ENCODE measurements at places on chromosomes 1 and 21. TPM values are rescaled to one million over a fixed set of nuclear protein-coding genes. Genes with fewer than 3 reads are reported as not detected.
A peak's percentile ranks its signal among the peaks of the same experiment; 100 is the strongest.

DNA sequence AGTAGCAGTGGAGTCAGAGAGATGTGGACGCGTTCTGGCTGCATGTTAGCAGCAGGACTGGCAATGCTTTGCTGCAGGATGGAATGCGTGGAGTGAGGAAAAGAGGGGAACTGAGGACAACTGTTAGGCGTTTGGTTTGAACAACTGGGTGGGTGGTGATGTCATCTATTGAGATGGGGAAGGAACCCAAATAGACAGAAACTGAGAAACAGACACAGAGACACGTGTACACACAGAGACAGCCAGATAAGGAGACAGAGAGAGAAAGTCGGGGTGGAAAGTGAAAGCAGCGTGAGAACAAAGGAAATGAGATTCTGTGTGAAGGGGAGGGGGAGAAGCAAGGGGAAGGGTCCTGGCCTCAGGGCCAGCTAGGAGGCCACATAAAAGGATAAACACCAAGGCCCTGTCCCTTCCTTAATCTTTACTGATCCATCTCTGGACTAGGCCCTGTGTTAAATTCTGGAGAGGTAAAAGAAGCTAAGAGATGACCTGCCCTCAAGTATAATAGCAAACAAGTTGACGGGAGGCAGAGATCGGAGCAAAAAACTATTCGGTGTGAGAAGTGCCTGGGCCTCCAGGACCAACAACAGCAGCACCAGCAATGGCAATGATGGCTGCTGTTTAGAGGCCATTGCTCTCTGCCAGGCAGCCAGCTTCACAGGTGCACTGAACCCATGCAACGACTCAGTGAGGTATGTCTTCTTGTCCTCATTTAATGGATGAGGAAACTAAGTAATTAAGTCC is 31.6 kb downstream of the VWA5B1 start:
- no peak for DNase-seq

DNA sequence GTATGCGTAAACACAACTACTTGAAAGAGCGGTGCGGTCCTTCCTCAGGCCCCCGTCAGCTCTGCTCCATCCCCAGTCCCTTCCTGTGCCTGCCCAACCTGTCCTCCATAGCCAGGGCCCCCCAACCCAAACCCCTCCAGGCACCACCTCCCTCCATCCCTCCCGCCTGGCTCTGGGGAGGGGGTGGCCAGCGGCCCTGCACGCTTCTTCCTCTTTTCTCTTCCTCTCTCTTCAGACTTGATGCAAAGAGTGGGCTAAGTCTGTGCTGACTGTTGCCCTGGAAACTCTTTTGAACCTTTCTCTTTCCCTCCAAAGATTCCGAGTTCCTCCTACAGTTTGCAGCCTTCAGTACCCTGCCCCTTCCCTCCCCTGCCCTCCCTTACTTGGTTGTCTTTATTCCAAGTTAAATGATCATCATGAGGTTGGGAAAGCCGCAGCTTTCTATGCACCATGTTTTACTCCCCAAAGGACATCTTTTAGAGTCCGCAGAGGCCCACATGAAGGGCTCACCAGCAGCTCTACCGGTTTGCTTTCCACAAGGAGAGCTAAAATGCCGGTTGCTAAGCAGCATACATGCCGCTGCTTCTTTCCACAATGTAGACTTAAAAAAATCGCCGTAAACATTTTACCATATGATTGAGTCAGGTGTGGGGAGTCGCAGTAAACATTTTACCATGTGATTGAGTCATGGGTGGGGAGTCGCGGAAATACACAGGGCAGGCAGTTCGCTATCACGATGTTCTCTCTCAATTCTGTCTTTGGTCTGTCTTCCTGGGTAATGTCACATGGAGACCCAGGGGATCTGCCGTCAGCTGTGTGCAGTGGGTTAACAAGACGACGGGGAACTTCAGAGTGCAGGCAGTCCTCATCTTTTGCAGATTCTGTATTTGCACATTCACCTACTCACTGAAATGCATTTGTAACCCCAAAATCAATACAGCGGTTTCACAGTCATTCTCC is 525.3 kb downstream of the KIF26B start:
- DNase-seq: no peak

DNA sequence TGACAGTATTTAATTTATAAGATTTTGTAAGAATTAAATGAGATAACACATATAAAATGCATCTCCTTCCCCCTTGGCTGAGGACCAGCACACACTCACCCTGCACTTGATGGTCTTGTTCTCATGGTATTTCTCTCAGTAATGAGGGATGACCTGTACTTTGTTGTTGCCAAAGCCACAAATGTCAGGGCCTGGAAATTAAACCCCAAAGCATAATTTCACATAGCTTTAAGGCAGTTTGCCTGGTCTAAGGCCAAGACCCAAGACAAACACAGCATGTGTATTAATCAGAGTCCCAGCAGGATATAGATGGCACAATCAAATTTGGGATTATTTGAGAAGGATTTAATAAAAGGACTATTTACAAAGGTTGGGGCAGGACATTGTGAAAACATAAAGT is 48.6 kb upstream of the EPS15 start:
- no peak for DNase-seq

GRCh38 chr1:240813720-240814119 is 201.8 kb upstream of the GREM2 start:
- no peak for DNase-seq

GRCh38 chr1:21050031-21050430 is 126.7 kb downstream of the EIF4G3 start:
- no peak for DNase-seq

DNA sequence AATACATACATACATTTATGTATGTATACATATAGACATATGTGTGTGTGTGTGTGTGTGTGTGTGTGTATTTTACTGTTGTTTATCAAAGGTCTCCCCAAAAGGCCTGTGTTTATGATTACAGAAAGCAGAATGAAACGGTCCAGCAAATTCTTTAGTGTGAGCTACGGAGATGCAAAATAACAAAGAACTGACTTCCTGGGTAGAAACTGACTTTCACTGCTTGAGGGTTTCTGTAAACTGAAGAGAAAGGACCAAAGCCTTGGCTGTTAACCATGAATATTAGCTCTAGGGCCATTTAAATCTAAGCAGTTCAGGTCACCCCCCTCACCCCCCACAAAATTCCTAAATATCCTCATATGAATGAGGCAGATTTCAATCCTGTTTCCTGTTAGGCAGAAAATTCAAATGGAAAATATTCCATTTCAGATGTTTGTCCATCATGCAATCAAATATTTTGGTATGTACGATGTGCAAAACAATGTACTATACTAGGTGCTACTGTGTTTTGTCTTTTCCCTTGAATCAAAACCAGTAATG is 213.2 kb downstream of the TGFB2 start:
- DNase-seq: no peak

- DNase-seq: peak; percentile 95
Observed at GRCh38 chr1:999725-1000356, at the start of gene HES4. TSS of gene HES4 (minus strand) at chr1:1000097. CDS start at chr1:999973, 124 bp downstream.

- DNase-seq: peak; percentile 23
Observed at GRCh38 chr1:150973836-150974579, 627 bp downstream of the CERS2 start.

DNA sequence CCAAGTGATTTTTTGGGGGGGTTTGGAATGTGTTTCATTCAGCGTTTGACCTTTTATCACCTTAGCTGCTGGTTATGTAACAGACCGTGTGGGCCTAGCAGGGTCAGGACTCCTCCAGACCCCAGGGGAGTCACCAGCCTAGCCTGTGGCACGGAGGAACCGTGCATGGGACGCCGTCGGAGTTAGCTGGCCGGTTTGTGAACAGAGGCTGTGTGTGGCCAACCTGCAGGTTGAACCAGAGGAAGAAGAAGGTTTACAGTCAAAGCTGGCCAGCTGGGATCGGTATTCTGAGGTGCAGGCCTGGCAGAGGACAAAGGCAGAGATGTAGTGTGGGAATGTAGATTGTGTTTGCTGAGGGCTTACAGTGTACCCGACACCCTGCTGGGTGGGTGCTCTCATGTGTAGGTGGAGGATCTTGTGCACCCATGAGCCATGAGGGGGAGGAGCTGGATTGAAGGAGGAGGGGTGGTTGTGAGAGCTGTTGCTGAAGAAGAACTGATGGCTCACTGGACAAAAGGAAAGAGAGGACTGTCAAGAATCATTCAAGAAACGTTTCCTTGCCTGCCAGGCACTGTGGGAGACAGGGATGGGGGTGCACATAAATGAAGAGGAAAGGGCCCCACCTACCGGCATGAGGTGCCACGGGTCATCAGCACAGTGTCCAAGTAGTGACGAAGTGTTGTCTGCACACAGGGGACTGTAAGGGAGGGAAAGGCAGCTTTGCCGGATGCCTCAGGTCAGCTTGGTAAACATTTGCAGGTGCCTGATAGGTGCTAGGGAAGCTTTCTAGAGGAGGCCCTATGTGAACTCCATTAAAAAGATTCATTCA is 40.0 kb upstream of the PWP2 start:
- DNase-seq: peak; percentile 5

DNA sequence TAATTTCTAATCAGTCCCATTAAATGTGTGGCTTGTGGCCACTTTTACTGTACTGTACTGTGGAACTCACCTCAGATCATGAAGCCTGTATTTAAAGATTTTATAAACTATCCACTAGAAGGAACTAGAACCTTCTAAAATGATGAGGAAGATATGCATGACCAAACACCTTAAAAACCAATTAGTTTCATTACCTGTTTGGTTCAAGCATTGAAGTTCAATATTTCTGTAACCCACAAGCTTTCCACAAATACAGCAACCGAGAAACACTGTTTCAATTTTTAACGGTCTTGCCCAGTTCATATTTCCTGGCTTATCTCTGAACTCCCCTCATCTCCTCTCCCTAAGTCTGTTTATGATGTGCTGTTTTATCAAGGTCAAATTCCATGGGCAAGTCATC is 264.3 kb upstream of the PLD5 start:
- DNase-seq: no peak

DNA sequence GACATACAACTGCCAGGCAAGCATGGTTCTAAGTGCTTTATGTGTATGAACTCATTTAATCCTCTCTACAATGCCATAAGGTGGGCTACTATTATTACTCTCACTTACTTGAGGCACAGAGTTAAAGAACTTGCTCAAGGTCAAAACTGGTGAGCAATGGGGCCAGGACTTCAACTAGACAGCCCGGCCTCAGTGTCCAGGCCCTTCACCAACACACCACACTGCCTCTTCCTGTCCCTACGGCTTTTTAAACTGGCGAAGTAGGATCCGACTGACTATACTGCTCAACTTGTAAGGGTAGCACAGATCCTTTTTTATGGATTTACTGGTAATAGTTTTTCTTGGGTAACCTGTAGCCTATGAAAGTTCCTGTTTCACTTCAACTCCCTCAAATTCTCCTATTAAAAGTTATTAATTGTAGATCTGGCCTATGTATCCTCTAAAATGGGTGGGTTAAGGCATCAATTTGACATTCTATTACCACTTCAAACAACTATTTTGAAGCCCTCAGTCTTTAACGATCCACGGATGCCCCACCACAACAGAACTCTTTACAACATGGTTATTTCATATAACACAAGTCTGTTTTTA is 4.3 kb downstream of the ERRFI1 start:
- no peak for DNase-seq

- DNase-seq: no peak
Observed at GRCh38 chr1:70518106-70518505, 107.0 kb downstream of the CTH start.

GRCh38 chr1:161492827-161493226 is 12.4 kb upstream of the FCGR2A start:
- DNase-seq: no peak

DNA sequence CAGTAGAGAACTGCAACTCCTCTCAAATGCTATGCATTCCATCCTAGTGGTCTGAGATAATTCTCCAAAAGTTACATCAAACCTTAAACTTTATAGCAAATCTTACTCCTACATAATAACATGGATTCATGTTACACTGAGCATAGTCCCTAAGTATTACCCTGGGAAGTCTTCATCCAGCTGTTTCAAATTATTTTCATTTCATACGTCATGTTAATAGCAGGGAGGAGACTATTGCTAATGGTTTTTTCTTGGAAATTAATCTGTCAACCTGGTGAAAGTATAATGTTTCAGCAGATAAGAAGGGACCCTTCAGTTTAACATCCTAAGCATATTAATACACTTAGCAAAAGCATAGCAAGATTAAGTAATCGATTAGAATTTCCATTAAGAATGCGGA is 318.1 kb downstream of the USP25 start:
- DNase-seq: no peak

- no peak for DNase-seq
Observed at GRCh38 chr1:19385869-19386591, 73.9 kb downstream of the SLC66A1 start.

GRCh38 chr1:65538664-65539063 is 118.2 kb downstream of the LEPR start:
- DNase-seq: no peak

DNA sequence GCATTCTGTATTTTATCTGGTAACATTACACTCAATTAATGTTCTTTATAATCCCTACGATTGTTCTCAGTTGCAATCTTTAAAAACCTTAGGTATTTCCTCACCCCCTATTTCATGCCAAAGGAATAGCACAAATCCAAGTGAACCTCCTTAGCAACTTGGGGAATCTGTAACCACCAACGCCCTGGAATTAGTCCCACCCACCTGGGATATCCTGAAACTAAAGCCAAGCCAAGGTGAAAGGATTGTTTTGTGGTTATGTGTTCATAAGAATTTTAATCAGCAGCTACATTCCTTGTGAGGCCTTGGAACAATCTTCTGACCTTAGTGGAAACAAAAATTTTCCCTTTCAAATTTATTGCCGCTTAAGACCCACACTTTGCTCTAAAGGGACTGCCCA is 908.7 kb downstream of the TTLL7 start:
- DNase-seq: no peak

DNA sequence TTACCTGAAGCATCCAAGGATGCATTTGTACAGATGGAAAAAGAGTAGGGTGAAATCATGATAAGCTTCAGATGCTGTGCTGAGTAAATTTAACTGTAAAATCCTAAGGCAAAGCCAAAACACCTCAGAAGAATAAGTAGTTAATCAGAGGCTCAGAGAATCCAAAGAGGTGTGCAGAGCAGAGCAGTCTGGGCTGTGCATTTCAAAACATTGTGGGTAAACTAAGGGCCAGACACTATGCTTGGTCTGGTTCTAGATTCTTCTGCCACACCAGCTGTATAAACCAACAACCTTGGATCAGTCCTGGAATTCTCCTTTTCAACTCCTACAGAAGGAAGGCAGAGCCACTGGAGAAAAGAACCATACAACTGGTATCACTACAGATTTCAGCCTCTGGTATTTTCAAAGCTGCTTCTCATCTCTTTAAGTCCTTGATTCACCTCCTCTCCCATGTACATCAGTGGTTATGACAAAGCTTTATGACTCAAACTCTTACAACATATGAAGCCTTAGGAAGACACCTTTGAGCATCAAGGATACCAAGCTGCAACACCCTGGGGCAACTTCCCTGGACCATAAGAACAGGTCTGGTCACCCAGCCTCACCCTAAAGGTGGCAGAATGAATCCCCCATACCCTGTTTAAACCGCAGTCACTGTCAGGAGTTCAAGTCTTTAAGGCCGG is 11.6 kb upstream of the HIPK1 start:
- DNase-seq: no peak

GRCh38 chr1:225617956-225618355 is 35.0 kb downstream of the ENAH start:
- DNase-seq: no peak

GRCh38 chr1:70008660-70009059 is 196.7 kb downstream of the LRRC40 start:
- no peak for DNase-seq

The MPZ gene
- 2.8 TPM for total RNA-seq

The TGFB2 gene
- 1.4 TPM for total RNA-seq

The RBM11 gene
- 319 TPM for total RNA-seq

The HMGN2 gene
- total RNA-seq: 1,074 TPM

The BTG2 gene
- total RNA-seq: 9.3 TPM

The KIF21B gene
- total RNA-seq: 1.5 TPM

The MAGI3 gene
- 5.6 TPM for total RNA-seq

The LCE4A gene
- total RNA-seq: not detected
